ENCODE measurements at places on chromosomes 7 and 10.
A peak's percentile ranks its signal among the peaks of the same experiment; 100 is the strongest.

- DNase-seq: no peak
These were observed 24.7 kb upstream of the MET start for GRCh38 chr7:116647290-116647689.

DNA sequence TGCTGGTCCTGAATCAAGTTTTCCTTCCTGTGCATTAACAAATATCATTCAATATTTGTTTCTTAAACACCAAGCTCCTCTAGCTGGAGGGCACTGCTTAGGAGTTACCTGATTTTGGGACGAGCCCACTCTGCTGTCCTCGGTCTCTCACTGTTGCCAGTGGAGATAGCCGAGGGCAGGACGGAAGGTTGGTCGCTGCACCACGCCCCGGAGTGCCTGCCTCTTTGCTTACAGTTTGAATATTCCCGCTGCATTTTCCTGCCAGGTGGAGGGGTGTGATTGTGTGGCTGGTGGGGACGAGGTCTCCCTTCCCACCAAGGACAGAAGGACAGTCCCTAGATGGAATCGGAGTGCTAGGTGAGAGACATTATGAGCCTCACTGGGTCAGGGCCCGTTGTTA lies 201.5 kb downstream of the DNAJB6 start:
- DNase-seq: no peak

GRCh38 chr7:115191526-115191925 lies 269.6 kb downstream of the MDFIC start:
- DNase-seq: no peak

- DNase-seq: no peak
These were observed 13.0 kb downstream of the MTURN start for GRCh38 chr7:30147785-30148184.

DNA sequence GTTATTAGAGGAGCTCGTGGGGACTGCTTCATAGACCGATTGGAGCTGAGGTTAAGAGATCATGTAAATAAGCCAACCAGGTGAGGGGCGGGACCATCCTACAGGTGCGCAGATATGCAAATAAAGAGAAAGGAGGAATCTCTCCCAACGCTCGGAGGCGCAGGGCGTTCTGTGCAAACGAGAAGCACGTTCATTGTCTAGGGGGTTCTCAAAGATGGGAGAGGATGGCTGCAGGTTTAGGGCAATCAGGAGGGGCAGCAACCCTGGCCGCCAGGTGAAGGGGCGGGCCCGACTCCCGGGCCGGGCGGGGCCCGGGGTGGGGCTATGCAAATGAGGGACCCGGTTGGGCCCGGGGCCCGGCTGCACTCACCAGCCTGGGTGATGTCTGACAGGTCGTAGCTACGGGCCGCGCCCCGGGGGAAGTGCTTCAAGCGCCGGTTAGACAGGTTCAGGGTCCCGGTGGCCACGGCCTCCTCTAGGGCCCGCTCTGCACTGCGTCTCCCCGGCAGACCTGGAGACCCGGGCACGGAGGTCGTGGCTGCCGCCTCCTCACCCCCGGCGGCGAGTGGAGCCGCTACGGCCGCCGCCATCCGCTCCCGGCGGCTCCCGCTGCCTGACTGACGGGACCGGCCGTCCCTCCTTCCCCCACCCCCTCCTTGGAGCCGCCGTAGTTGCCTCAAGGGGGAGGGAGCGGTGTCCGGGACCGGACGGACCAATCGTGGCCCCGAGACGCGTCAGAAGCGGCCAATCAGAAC lies at the start of gene LRCH4:
LRCH4 (minus strand) TSS at position 619 of the 755 bp plus-strand sequence; CDS start at position 590, 29 bp downstream.
- DNase-seq: peak; percentile 66

DNA sequence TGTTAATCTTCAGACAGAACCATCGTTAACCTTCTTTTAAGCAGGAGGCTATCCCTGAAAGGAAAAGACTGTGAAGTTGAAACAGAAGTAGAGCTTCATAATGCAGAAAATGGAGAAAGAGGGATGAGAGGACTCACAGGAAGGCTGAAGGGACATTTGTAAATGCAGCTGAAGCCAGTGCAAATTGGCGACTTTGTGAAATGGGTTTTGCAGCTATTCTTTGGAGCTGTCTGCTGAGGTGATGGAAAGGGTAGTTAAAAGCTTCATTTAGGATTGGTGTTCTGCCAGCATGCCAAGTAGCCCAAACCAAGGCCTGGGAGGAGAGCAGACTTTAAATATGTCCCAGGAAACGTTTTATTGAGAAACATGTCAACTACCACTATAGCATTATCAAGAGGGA lies 122.7 kb downstream of the INSYN2A start:
- no peak for DNase-seq

DNA sequence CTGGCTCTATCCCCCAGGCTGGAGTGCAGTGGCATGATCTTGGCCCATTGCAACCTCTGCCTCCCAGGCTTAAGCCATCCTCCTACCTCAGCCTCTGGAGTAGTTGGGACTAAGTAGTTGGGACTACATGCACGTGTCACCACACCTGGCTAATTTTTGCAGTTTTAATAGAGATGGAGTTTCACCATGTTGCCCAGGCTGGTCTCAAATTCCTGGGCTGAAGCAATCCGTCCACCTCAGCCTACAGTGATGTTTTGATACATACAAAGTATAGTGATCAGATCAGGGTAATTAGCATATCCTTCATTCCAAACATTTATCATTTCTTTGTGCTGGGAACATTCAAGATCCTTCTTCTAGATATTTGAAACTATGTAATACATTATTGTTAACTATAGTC lies 22.5 kb upstream of the TNKS2 start:
- no peak for DNase-seq

DNA sequence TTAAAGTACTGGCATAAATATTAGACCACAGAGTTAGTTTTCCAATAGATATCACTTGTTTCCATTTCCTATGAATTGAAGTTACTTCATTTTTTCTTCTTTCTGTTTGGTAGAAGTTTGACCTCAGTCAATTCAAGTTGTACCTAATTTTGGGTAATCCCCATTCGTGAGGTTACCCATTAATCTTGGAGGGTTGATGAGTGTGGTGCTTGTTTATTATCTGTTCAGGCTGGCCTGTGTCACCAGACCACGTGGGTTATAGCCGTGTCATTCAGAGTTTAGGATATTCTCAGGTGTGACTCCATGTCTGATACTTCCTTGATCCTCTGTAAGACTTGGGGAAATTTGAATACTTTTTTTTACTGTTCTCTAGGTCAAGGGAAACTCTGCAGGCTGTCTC lies 133.9 kb upstream of the TPK1 start:
- DNase-seq: no peak

DNA sequence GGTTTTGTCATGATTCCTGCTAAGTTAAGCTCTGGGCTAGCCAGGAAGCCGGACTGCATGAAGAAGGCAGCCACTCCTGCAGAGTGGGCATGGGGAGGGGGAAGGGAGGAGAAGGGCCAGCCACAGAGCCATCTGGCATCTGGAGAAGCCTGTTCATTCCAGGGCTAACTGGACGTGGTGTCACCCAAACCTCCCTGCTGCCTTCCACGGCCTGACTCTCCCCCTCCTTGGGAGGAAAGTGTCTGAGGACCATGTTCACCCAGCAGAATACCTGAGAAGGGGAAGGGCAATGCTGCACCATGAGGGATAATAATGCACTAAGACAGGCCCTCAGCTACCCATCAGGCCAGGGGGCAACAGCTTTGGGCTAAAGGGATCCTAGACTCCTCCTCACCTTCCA lies 15.4 kb downstream of the AQP1 start:
- no peak for DNase-seq

- DNase-seq: no peak
These were observed 20.1 kb upstream of the HABP2 start for GRCh38 chr10:113532724-113533123.

GRCh38 chr10:42419789-42420188 lies 218.6 kb downstream of the ZNF33B start:
- no peak for DNase-seq

DNA sequence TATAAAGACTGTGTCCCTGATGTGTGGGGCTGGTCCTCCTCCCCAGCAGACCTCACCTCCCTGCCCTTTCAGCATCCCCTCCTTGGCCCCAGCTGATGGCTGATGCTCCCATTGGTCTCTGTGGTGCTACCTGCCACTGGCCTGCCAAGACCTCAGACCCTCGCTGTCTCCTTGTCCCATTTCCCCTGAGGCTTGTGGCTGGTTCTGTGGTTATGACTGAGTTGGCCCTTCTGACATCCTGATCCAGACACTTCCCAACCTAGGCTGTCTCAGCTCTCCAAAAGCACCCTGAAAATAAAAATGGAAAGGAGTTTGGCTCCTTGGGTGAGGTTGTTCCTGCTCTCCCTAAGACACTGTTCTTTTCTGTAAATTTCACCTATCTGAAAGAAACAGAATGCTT lies 214.2 kb downstream of the RPS24 start:
- DNase-seq: no peak

DNA sequence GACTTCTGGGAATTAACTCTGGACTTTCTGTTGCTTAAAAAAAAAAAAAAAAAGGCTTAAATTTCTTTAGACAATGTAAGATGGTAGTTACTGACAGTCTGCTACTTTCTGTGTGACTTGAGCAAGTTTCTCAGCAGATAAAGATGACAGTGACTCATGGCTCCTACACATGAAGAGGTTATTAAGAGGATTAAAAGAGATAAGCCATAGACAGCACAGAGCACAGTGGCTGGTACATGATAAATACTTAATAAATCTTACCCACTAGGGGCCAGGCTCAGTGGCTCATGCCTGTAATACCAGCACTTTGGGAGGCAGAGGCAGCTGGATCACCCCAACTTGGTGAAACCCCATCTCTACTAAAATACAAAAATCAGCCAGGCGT lies 174.8 kb downstream of the JAZF1 start:
- no peak for DNase-seq

DNA sequence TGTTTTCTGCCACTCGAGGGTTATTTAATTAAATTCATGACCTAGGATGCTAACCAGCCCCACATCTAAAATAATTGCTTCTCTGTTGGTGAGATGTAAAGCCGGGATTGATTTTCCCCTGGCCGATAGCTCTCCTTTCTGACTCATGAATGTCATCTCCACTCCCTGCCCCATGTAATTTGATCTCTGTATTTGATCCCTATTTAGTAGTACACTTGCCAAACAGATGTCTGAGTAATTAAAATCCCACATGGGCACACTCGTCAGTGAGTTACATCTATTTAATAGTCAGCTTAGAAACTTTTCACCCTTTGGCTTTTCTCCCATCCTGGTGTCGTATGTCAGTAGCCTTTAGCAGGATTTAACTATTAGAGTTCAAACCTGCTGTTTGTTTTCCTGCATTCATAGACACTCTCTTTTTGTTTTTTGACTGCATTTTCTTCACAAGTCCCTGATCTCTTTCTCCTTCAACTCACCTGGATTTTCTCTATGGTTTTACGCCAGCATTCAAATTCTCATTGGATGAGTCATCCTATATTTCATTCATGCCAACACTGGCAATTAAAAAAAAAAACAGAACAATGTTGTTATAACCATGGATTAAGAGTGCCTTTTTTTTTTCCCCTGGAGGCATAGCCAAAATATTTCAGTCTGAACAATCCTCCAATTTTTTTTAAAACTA lies 82.7 kb downstream of the SPAG6 start:
- no peak for DNase-seq

- DNase-seq: no peak
These were observed 34.0 kb downstream of the CUL2 start for GRCh38 chr10:35056133-35056532.

GRCh38 chr10:113169853-113170460 lies 219.9 kb downstream of the TCF7L2 start:
- peak; percentile 58 for DNase-seq

GRCh38 chr7:150337659-150338081 lies 3.8 kb downstream of the RARRES2 start:
- DNase-seq: no peak

DNA sequence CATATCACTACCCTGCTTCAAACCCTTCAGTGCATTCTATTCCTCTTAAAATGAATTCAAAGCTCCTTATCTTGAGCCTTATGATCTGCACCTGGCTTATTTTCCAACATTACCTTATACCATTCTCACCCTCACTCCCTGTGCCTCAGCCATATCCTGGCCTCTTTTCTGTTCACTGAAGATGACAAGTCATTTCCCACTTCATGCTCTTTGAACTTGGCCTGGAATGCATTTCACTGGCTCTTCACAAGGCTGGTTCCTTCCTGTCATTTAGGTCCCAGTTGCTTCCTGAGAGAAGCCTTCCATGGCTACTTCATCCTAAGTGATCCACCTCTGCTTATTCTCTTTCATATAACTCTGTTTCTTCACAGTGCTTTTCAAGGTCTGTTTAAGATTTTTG lies 3.2 kb upstream of the LIPF start:
- no peak for DNase-seq

DNA sequence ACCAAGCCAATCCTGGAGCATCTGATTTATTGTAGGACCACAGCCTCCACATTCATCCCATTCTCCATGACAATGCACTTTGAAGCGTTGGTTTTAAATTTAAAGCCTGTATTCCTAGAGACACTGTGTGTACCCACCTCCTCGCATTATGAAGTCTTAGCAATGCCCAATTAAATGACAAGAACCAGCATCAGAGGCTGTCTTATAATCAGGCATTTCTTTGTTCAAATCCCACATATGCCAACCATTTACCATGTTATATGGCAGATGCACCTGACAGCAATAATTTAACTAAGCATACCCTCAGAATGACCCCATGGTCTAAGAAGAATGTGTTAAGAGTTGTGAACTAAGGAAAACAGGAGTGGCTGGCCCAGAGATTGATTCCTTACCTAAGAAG lies 188.2 kb downstream of the IPMK start:
- DNase-seq: no peak

DNA sequence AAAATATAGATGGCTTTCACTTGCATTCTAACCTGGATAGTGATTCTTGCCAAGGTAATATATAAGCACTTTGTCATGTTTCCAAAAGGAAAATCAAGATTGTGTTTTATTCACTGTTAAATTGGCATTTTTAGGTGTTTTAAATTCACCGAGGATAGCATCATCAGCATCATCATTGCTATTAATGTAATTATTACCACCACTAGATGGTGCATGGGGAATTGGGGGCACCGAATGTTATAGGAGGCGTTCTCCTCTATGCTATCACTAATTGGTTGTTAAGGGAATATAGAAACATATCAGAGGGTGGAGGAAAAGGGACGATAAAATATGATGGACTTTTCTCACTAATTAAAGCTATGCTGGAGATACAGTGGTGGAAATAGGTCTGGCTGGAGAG lies 95.5 kb downstream of the CELF2 start:
- no peak for DNase-seq

DNA sequence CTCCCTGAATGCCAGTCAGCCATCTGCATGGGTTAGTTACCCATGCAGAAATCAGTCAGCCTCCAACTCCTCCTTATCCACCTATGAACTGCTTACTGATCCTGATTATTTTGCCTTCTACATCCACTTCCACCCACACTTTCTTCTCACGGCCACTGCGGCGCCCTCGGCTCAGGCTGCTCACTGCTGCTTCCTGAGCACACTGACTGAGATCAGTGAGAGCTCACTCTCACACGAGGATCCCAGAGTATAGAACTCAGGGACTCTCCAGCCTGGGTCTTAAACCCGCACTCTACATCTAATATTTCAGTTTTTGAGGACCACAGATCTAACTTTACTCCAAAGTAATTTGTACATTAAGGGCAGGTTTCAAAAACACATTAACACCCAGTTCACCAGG lies 64.4 kb downstream of the GRB10 start:
- no peak for DNase-seq

GRCh38 chr7:46580766-46581165 lies 659.7 kb upstream of the IGFBP3 start:
- no peak for DNase-seq
